Left cardiac atrium (tissue), 4 donors: ENCODE measurements at places on chromosomes 12 and 14. TPM values are rescaled to one million over a fixed set of nuclear protein-coding genes. Genes with fewer than 3 reads are reported as not detected.

DNA sequence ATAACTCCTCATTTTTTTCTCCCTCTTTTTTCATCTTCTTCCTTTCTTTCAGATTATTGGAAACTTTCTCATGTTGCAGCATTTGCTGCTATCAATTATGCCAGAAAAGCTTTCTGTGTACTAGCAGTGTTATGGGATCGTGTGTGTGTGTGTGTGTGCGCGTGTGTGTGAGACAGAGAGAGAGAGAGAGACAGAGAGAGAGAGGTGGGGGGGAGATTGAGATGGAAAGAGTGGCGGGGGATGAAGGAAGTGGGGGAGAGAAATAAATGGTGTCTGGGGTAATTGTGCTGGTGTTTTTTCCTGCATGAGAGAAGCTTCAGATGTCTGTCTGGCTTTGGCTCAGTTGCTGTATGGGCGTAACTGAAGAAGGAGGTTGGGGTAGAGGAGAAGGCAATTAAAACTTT lies 268.9 kb downstream of the RAD51B start:
- DNase-seq = no peak

The PAPLN gene
- 7.5 TPM for total RNA-seq

- no peak for DNase-seq
Observed at GRCh38 chr12:82057770-82058169, 298.6 kb upstream of the PPFIA2 start.

The SMCO2 gene
- total RNA-seq = not detected

The TOMM20L gene
- not detected for total RNA-seq

DNA sequence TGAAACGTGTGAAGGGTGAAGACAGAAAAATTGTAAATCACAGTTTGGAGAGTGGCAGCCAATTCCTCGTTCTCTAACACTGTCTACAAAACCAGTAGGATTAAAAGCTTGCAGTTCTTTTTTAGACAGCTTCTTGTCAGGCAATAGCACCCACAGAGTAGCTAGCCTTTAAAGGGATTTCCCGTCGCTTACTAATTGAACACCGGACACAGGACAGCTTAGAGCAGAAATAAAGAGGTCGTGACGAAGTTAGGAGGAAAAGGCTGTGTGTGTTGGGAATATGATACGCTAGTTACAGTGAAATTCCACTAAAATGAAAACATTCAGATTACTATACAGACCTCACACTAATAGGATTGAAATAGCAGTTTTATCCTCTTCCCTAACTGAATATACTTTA lies 149.1 kb upstream of the FLRT2 start:
- no peak for DNase-seq

DNA sequence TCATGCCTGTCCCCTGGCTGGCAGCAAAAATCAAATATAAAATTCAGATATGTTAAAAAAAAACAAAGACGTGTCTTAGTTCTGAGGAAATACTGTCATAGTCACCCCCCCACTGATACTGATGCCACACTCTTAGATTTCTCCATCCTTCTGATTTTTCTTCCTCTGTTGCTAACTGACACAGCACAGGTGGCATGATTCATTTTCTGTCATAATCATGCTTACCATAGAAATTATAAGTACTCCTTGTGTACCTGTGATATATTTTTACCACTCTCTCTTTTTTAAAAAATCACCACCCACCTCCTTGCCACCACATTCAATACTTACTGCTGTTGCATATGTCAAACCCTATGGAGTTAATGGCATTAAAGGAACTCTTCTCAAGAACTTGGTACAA lies 209.2 kb downstream of the PPM1H start:
- DNase-seq = no peak
